ENCODE measurements at places on chromosomes 6 and 20.

- DNase-seq = no peak
Observed at GRCh38 chr6:46816626-46817025, 23.4 kb downstream of the MEP1A start.

GRCh38 chr20:34951252-34951651 is 4.4 kb downstream of the GSS start:
- no peak for DNase-seq

DNA sequence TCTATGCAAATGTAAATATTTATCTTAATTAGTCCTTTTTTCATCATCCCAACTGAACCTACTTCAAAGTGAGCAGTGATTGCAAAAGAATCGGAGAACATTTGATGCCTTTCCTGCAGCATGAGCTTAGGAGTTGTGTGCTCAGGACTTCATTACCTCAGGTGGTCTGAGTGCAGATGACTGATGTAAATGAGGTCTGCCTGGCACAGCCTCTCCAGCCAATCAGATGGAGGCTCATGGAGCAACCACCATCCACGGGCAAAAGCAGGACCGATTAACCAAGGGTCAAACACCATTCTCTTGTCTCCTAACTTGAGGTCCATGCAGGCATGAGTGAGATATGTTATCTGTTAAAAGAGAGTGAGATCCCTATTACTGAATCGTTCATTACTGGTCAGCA is 165.7 kb upstream of the CARMIL1 start:
- DNase-seq = no peak

- DNase-seq = no peak
Observed at GRCh38 chr6:43717822-43718221, 30.2 kb upstream of the MRPS18A start.

GRCh38 chr20:63525185-63525584 is 4.6 kb downstream of the PPDPF start:
- DNase-seq = no peak

GRCh38 chr6:166584155-166584554 is 2.3 kb downstream of the RAMACL start:
- DNase-seq = no peak

DNA sequence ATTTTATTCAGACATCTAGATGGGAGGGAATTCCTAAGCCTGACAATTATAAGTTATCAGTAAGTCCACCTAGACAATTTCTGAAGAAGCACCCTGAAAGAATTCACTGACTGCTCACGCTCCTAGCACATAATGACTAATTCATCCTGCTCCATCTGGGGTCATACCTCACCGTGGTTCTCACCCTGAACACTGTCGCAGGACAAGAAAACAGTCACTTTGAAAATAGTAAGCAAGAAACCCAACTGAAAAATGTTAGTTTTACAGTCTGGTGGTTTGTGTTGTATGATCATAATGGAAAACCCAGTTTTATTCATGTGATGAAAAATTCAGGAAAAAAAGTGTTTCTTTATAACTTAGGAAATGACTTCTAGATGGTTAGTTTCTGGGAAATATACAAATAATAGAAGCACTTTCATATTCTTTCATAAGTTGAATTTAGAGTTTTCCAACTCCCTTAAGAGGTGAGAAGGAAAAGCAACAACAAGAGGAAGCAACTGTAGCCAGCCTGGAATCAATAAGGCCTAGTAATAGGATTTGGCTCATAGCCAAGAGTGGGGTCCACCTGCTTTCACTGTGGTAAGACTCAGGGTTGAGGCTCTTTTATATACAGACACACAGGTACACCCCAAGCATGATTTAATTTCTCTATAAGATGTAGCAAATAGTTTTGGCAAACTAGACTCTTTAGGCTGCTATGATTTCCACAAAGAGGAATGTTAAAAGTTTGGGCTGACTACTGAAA is 94.1 kb downstream of the HIVEP2 start:
- no peak for DNase-seq

DNA sequence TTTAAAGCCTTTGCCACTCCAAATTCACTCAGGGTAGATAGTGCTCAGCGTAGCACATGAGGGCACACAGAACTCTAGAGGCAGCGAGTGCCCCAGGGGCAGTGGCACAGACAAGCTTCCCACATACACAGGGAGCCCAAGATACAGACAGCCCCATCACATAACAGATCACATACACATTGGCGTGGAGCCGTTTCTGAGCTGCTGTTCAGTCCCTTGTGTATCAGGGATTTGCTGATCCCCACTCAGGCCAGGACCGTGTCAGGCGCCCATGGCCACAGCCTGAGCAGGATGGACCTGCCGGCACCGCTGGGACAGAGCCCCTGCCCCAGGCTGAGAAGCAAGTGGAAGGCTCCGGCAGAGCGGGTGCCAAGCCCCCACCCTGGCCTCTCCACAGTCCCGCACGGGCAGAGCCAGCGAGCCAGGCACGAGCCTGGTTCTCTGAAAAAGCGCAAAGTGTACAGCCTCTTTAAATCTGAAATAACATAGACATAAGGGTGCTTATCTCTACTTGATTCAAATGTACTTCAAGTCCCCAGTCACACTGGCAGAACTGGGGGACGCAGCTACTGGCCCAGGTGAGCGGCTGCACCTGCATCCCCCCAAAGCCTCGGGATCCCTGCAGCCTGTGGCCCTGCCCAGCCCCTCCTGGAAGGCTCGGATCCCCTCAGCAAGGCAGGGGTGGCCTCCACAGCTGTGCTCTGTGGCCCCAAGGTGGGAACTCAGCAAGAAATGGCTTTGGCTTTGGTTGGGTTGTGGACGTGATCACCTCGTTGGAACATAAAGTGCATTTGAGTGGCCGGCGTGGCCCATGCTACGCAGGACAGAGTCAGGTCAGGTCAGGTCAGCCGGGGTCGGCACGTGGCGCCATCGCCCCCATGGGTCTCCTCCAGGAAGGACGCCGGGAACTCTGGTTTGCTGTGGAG is 231.3 kb downstream of the ERMARD start:
- DNase-seq = no peak

GRCh38 chr6:170146640-170147039 is 144.2 kb downstream of the DLL1 start:
- DNase-seq = no peak

DNA sequence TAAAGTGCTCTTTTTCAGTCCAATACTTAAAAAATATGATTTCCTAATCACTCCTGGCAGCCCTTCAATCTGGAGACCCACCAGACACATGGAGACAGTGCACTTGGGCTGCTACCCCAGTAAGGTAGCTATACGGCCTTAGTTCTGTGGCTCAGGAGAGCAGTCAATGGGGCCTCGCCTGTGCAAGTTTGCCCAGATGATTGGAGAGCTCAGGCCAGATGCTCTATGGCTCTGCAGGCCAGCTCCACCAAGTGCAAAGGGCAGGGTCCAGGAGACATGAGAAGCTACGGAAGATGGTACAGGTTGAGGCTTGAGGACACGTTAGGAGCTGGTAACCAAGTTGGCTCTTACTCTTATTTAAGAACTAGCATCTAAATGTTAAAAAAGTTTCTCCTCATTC is 30.7 kb downstream of the STK38 start:
- no peak for DNase-seq

DNA sequence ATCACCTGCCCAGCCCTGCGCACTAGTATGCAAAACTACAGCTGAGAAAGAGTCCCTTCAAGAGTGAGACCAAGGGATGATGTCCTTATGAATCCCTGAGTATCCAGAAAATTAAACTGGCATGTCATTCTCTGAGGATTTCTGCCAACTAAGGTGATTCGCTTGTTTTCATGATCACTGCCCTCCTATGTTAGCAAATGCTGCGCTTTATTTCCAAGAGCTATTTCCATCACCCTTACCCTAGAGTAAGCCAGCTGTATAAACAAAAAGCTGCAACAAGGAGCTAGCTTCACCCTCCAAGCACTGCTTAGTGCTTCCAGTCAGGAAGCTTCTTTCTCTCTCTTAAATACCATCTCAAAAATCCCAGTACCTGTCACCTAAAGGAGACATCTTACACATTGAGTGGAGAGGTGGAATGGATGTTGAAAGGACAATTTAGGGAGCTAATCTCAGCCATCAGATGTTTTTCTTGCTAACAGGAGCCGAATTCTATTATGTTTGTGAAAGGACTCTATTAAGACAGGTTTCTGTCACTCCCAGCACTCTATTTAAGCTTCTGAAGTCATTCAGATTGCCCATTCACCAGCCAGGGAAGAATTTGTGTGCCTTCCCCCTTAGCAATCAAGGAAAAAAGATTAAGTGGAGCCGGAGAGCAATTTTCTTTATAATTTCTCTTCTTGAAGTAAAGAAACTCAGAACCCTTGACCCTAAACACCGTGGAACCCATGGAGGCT is 322.2 kb downstream of the NRN1 start:
- no peak for DNase-seq

GRCh38 chr6:145295746-145296145 is 439.6 kb downstream of the EPM2A start:
- no peak for DNase-seq

DNA sequence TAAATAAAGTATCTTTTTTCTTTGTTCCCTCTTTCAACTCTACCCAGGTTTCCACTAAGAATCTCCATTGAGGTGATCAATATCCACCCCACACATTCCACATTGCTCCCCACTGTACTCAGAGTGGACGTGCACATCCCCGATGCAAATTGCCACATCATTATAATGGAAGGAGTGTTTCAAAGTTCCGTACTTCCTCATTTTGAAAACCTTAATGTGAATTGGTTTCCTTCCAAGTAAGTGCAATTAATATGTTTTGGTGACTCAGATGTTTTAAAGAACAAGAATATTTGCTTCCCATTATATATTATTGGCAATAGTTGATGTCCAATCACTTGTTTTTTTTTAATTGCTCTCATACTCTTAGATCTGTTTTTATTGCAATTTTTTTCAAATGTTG is 463.6 kb downstream of the HACE1 start:
- DNase-seq = no peak

- no peak for DNase-seq
Observed at GRCh38 chr6:143586557-143586956, 75.0 kb upstream of the FUCA2 start.

DNA sequence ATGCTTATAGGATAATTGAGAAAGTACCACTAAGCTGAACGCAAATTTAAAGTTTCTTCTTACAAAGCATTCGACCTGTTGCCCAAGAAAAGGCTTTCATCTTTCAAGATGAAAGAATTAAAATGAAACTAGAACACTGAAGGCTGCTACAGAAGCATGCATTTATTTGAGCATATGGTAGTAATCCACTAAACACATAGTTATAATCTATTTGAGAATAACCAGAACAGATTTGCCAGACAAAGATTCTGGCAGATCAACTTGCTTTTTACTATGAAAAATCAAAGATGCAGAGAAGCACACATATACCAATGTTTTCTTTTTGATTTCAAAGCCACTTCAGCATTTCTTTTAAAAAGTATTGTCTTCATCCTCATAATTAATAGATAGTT is 412.2 kb downstream of the UTRN start:
- no peak for DNase-seq

GRCh38 chr6:105499931-105500330 is 97.0 kb upstream of the PREP start:
- DNase-seq = no peak

DNA sequence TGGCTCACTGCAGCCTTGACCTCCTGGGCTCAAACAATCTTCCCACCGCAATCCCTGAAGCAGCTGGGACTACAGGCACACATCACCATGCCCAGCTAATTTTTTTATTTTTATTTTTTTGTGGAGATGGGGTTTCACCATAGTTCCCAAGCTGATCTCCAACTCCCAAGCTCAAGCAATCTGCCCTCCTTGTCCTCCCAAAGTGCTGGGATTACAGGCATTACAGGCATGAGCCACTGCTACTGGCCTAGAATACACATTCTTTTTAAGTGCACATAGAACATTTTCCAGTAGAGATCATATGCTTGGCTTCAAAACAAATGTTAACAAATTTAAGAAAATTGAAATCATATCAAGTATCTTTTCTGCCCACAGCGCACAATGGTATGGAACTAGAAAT is 176.8 kb upstream of the MARCKS start:
- no peak for DNase-seq

GRCh38 chr6:74610352-74610751 is 595.5 kb downstream of the COL12A1 start:
- DNase-seq = no peak

- no peak for DNase-seq
Observed at GRCh38 chr6:35691027-35691824, 2.5 kb upstream of the FKBP5 start.

DNA sequence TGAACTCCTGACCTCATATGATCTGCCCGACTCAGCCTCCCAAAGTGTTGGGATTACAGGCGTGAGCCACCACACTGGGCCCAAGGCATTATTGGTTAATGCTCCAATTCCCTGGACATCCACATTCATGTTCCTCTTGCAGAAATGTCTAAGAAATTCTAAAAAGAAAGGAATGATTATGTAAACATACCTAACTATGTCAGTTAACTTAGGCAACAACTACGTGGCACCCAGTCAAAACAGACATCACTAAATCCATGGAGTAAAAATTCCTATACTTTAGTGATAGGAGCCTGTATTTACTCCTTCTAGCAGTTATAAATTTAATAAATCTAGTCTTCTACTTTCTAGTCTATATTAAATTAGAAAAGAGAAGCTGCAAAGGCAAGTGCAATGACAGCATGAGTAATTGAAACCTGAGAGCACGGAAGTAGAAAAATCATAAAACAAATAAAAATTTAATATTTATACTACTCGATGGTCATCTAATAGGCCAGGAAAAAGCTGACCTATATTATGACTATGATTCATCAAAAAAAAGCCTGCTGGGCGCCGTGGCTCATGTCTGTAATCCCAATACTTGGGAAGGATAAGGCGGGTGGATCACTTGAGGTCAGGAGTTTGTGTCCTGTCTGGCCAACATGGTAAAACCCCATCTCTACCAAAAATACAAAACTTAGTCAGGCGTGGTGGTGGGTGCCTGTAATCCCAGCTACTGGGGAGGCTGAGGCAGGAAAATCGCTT is 4.2 kb downstream of the AHI1 start:
- no peak for DNase-seq

GRCh38 chr6:104402572-104402971 is 457.1 kb downstream of the HACE1 start:
- DNase-seq = no peak

DNA sequence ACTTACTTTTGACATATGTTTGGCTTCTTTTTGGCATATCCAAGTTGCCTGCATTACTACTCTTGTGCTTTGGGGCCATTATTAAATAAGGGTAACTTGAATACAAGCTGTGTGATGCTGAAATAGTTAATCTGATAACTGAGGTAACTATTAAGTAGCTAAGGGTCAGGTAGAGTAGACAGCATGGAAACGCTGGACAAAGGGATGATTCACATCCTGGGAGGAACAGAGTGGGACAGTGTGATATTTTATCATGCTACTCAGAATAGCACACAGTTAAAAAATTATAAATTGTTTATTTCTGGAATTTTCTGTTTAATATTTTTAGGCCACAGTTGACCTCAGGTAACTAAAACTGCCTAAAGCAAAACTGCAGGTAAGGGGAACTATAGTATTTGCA is 483.9 kb downstream of the RFPL4B start:
- no peak for DNase-seq

DNA sequence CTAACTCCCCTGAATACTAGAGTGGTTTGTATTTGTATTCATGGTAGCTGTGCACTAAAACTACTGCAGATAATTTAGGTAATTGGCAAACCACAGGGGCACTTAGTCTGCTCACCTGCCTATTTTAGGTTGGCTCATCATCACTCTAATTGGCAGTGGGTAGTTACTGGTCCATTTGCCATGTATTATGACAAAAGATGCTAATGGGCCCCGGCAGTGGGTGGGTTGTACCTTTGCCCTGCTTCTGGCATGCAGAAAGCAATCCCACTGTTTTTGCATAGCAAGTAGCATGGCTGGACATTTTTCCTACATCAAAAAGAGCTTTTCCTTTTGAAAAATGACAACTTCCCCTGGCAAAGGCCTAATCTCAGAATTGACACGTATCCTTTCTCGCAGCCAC is 741.4 kb upstream of the MAP3K7 start:
- DNase-seq = no peak

- no peak for DNase-seq
Observed at GRCh38 chr6:158900663-158901312, 81.6 kb upstream of the EZR start.

Data from stimulated activated CD8-positive, alpha-beta memory T cell treated with anti-CD3 and anti-CD28 coated beads, Interleukin-7, amount 100 ng/mL, for 1 hour (primary cell).